ENCODE measurements at places on chromosomes 7 and 10.

DNA sequence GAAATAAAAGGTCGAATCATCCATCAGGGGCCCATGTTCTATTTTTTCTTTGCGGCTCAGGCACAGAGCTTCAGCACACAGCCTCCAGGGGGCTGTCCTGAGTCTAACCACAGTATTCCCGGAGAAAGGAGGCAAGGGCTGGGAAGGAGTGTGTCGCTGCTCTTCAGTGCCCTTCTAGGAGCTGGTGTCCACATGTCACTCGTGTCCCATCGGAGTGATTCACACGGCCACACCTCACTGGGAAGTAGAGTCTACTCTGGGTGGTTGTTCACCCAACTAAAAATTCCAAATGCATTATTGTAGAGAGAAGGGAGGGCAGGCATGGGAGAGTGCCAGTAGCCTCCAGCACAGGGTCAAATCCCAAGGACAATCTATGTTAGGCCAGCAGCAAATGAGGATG, 114.8 kb upstream of the LANCL2 start:
- no peak overlapping the region for H3K27ac ChIP-seq
- DNase-seq, result no peak
- no peaks in the 10 kb centered on the region for H3K36me3 ChIP-seq

- no peak overlapping the region for H3K4me3 ChIP-seq
- no peak for DNase-seq
- no peak overlapping the region for H3K27ac ChIP-seq
- H3K27me3 ChIP-seq, result no peaks in the 10 kb centered on the region
- H3K4me1 ChIP-seq, result no peaks in the 10 kb centered on the region
- H3K36me3 ChIP-seq, result no peaks in the 10 kb centered on the region
Observed at GRCh38 chr7:39603924-39604323, 19.4 kb upstream of the RALA start.

DNA sequence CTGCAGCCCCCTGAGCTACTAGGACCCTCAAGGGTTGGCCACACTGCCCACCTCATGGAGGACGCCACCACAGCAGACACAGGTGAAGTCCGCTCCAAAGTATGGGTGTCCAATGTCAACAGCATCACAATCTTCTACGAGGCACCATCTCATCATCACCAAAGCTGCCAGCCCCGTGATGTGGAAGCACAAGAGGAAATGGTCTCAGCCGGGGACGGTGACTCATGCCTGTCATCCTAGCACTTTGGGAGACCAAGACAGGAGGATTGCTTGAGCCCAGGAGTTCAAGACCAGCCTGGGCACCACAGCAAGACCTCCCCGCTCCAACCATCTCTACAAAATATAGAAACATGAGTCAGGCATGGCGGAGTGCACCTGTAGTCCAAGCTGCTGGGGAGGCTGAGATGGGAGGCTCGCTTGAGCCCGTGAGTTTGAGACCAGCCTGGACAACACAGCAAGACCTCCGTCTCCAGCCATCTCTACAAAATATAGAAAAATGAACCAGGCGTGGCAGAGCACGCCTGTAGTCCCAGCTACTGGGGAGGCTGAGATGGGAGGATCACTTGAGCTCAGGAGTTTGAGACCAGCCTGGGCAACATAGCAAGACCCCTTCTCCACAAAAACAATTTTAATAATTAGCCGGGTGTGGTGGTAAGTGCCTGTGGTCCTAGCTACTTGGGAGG, 48.8 kb upstream of the MYL10 start:
- DNase-seq, result no peak
- H3K4me1 ChIP-seq, result no peaks in the 10 kb centered on the region
- no peak overlapping the region for H3K4me3 ChIP-seq
- H3K36me3 ChIP-seq, result no peaks in the 10 kb centered on the region

DNA sequence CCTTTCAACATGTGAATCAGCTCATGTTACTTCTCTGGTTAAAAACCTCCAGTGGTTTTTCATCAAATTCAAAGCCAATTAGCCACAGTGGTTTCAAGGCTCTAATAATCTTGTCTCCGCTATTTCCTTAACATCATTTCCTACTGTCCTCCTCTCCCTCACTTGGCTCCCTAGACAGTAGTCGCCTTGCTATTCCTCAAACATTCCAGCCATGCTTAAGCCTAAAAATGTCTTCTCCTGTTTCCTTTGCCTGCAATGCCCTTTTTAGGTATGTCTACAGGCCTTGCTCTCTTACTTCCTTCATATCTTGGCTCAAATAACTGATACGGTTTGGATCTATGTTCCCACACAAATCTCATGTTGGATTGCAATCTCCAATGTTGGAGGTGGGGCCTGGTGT, 779.4 kb upstream of the LRRN3 start:
- H3K36me3 ChIP-seq, result no peaks in the 10 kb centered on the region
- H3K27me3 ChIP-seq, result no peaks in the 10 kb centered on the region
- H3K4me3 ChIP-seq, result no peak overlapping the region
- H3K27ac ChIP-seq, result no peak overlapping the region
- no peak for DNase-seq

DNA sequence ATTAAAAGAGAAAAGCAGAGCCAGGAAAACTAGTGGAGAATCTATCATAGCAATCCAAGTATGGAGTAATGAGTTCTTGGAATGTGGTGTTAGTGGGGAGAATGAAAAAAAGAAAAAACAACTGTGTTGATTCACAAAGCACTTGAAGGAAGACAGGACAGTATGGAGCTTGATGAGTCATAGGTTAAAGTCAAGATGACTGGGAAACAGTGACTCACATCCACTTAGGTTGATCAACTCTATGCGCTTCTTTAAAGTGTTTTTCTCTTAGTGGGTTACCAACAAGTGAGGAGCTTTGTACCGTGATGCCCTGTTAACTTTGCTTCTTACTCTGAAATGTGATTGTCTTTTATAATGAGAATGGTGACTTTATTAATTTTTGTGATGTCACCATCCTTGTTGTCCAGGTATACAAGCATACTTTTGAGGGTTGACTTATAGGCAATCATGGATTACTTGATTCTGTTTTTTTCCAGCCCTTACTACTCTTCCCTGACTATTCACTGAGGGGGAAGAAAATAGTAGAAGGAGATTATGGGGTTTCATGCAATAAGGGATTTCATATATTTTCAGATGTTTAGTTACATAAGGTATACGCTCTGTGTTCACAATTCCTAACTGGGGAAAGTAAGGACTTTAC, 32.1 kb upstream of the MDFIC start:
- H3K27me3 ChIP-seq, result no peaks in the 10 kb centered on the region
- H3K27ac ChIP-seq, result no peak overlapping the region

- DNase-seq, result no peak
- no peaks in the 10 kb centered on the region for H3K27me3 ChIP-seq
- no peak overlapping the region for H3K27ac ChIP-seq
- H3K4me1 ChIP-seq, result peaks cover 5% of the 10 kb centered on the region
- no peak overlapping the region for H3K4me3 ChIP-seq
- no peaks in the 10 kb centered on the region for H3K36me3 ChIP-seq
Observed at GRCh38 chr7:124768525-124768924, 2.9 kb upstream of the GPR37 start.

DNA sequence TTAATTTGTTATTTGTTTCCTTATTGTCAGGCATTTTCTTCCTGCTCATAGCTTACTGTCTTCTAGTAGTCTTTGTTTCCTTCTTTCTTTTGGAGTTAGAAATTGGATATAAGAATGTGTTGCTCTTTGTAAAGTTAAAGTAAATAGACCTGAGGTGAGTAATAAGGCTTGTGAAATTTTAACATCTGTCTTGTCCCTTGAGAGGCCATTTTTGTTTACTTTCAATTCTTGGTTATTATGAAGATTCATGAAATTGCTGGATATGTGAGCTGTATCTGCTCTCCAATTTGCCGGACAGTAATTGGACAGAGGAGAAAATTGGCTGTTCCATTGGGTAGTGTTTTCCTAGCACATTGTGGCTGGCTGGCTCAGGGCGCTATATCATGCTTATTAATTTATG, 260.7 kb downstream of the EXOC4 start:
- no peak for DNase-seq
- no peaks in the 10 kb centered on the region for H3K27me3 ChIP-seq

DNA sequence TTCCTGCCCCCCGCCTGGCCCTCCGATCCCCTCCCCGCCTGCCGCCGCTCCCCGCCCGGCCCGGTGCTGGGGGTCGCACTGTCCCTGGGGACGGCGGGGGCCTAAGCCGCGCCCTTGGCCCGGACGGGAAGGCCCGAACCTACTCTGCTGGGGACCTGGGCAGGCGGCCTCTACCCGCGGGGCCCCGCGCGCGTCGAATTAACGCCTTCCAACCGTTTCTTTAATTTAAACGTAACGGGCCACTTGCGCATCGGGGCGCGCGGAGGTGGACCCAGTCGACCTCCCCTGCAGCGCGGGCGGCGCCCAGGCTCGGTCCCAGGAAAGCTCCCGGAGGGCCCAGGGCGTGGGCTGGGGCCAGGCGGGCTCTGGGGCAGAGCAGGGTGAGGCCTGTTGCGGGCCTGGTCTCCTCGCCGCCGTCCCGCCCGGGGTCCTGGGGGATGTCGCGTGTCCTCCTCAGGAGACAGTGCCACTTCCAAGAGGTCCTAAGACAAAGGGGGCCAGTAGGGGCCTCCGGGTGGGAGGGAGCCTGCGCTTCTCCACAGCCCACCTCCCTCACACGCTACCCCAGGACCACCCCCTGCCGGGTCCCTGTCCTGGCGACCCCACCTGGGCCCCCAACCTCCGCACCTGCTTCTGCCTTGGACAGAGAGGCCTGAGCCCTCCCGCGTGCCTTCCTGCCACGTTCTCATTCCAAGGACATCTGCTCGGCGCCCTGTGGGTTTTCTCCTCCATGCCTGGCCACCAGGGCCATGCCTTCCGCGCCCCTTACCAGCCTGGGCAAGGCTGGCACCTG, 658 bp upstream of the PTPRN2 start:
- H3K36me3 ChIP-seq, result no peaks in the 10 kb centered on the region
- H3K27ac ChIP-seq, result no peak overlapping the region
- no peaks in the 10 kb centered on the region for H3K27me3 ChIP-seq
- H3K4me1 ChIP-seq, result peaks cover 20% of the 10 kb centered on the region

- no peak for DNase-seq
- H3K4me1 ChIP-seq, result peaks cover 6% of the 10 kb centered on the region
- no peak overlapping the region for H3K4me3 ChIP-seq
- H3K27ac ChIP-seq, result no peak overlapping the region
- H3K36me3 ChIP-seq, result no peaks in the 10 kb centered on the region
- H3K27me3 ChIP-seq, result no peaks in the 10 kb centered on the region
Observed at GRCh38 chr7:2511769-2512168, 7.8 kb upstream of the LFNG start.

- no peaks in the 10 kb centered on the region for H3K27me3 ChIP-seq
- no peak overlapping the region for H3K27ac ChIP-seq
- H3K4me1 ChIP-seq, result no peaks in the 10 kb centered on the region
Observed at GRCh38 chr10:49365675-49366415, 30.0 kb downstream of the DRGX start.

- no peak overlapping the region for H3K4me3 ChIP-seq
- no peaks in the 10 kb centered on the region for H3K36me3 ChIP-seq
- no peak for DNase-seq
- H3K27me3 ChIP-seq, result no peaks in the 10 kb centered on the region
- H3K4me1 ChIP-seq, result no peaks in the 10 kb centered on the region
Observed at GRCh38 chr7:49127359-49127913, 203.1 kb downstream of the CDC14C start.

GRCh38 chr7:122764902-122765301, 62.2 kb upstream of the RNF148 start:
- H3K27me3 ChIP-seq, result no peaks in the 10 kb centered on the region
- H3K4me3 ChIP-seq, result no peak overlapping the region
- H3K36me3 ChIP-seq, result no peaks in the 10 kb centered on the region
- no peaks in the 10 kb centered on the region for H3K4me1 ChIP-seq

- no peaks in the 10 kb centered on the region for H3K36me3 ChIP-seq
- no peaks in the 10 kb centered on the region for H3K4me1 ChIP-seq
- H3K27me3 ChIP-seq, result no peaks in the 10 kb centered on the region
- H3K27ac ChIP-seq, result no peak overlapping the region
Observed at GRCh38 chr7:108114117-108114841, 15.9 kb downstream of the LAMB4 start.

GRCh38 chr10:27744802-27745731, 552 bp downstream of the MKX start:
- H3K27ac ChIP-seq, result peak overlapping the region; percentile 95
- H3K4me1 ChIP-seq, result peaks cover 37% of the 10 kb centered on the region
- H3K36me3 ChIP-seq, result no peaks in the 10 kb centered on the region
- H3K4me3 ChIP-seq, result peak overlapping the region; percentile 95
- H3K27me3 ChIP-seq, result no peaks in the 10 kb centered on the region
